ENCODE measurements at places on chromosomes 5 and 9.

DNA sequence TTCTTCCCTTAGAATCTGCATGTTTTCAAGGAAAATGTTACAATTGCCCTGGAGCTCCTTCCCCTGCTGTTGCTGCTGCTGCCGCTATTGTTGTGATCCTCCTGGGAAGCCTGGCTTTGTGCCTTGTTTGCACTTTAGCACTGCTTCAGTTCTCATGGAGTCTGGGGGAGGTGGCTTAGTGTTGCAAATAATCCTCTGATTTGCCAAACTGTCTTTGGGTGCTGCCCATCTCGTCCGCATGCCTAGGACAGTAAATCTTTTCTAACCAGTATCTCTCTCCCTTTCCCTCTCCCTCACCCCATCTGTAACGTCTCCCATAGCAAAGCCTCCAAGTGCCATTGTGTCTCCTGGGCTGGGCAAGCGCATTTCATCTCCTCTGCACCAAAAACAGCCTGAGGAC lies 30.3 kb downstream of the FAM240B start:
- DNase-seq, result peak; percentile 80

- DNase-seq, result no peak
These were observed 22.4 kb upstream of the THG1L start for GRCh38 chr5:157708866-157709265.

GRCh38 chr5:140565024-140565779 lies 574 bp downstream of the SLC35A4 start:
- no peak for DNase-seq

GRCh38 chr5:137145721-137146120 lies 353.4 kb downstream of the SPOCK1 start:
- DNase-seq, result no peak

DNA sequence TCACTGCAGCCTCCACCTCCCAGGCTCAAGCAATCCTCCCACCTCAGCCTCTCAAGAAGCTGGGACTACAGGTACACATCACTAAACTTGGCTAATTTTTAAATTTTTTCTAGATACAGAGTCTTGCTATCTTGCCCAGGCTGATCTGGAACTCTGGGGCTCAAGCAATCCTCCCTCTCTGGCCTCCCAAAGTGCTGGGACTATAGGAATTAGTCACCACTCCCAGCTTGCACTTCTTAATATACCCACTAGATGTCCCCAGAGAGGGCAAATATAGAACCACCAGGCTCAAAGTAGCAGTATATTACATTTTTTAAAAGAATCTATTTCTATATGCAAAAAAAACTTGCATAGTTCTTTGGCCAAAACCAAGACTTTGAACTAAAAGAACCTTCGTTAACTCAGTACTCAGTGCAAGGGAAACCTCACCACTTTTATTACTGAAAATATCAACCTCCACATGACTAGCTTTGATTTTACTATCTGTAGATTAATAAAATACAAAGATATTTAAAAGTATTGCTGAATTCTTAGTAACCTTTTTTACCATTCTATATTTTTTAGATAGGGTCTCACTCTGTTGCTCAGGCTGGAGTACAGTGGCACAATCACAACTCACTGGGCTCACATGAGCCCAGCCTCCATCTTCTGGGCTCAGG lies 25.8 kb upstream of the HSD17B3 start:
- no peak for DNase-seq

DNA sequence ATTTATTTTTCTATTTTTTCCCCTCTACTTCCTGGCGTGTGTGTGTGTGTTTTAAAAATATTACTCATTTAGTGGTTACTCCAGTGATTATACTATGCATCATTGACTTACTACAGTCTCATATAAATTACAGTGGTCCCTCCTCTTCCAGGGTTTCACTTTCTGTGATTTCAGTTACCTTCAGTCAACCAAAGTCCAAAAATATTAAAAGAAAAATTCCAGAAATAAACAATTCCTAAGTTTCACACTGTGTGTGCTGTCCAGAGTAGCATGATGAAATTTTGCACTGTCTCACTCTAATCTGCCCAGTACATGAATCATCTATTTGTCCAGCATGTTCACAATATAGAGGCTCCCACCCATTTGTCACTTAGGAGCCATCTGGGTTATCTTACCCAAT lies 47.4 kb upstream of the CCDC112 start:
- DNase-seq, result no peak

GRCh38 chr9:121708768-121709488 lies 57.5 kb downstream of the DAB2IP start:
- peak; percentile 67 for DNase-seq

- DNase-seq, result no peak
These were observed 165.5 kb downstream of the C9orf50 start for GRCh38 chr9:129455151-129455995.

- DNase-seq, result no peak
These were observed 13.0 kb upstream of the SETX start for GRCh38 chr9:132367613-132368313.

GRCh38 chr5:118902656-118903438 lies 85.5 kb downstream of the DTWD2 start:
- DNase-seq, result no peak

GRCh38 chr9:34986540-34987047 lies 3.0 kb upstream of the DNAJB5 start:
- peak; percentile 59 for DNase-seq

- DNase-seq, result no peak
These were observed 555.4 kb upstream of the CLINT1 start for GRCh38 chr5:158414333-158414762.

GRCh38 chr5:150765799-150766169 lies 7.0 kb upstream of the DCTN4 start:
- no peak for DNase-seq

DNA sequence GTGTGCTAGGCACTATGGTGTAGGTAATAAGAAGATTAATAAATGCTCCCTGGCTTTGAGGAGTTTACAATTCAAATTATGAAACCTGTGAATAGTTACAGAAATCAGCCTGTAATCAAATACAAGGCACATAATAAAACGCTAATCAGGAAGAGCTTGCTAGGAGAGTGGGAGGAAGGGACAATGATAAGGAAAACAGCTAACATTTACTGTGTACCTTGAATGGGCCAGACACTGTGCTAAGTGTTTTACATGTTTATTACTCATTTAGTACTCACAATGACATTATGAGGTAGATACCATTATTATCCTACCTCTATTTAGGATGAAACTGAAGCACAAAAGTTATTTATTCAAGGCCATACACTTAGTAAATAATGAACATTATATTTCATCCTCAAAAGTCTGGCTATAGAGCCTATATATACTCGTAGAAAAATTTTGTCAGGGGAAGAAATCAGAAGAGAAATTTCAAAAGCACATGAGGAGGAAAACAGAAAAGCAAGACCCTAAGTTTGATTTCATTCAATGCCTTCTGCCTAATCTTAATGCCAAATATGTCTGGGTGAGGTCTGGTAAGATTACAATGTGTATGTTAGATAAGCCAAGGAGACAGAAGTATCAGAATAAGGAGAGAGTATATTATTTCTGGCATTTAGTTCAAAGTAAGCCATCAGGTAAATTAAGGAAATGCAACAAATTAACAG lies 35.9 kb downstream of the AFF4 start:
- no peak for DNase-seq

DNA sequence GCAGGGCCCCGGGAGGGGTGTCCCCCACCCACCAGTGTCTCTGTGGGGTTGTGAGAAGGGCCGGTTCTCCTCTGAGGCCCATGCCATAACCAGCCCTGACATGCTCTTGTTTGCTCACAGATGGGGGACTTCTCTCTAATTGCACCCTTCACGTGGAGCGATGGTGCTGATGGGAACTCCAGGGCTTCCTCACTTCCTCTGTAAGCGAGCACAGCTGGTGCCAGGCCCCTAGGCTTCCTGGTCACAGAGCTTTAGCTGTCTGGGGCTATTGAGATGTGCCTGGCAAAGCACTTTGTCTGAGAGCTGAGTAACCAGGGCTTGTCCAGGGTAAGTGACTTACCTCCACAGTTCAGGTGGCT lies 36.4 kb downstream of the PHF2 start:
- DNase-seq, result no peak

- DNase-seq, result no peak
These were observed 36.6 kb downstream of the DMRT3 start for GRCh38 chr9:1013021-1013420.

DNA sequence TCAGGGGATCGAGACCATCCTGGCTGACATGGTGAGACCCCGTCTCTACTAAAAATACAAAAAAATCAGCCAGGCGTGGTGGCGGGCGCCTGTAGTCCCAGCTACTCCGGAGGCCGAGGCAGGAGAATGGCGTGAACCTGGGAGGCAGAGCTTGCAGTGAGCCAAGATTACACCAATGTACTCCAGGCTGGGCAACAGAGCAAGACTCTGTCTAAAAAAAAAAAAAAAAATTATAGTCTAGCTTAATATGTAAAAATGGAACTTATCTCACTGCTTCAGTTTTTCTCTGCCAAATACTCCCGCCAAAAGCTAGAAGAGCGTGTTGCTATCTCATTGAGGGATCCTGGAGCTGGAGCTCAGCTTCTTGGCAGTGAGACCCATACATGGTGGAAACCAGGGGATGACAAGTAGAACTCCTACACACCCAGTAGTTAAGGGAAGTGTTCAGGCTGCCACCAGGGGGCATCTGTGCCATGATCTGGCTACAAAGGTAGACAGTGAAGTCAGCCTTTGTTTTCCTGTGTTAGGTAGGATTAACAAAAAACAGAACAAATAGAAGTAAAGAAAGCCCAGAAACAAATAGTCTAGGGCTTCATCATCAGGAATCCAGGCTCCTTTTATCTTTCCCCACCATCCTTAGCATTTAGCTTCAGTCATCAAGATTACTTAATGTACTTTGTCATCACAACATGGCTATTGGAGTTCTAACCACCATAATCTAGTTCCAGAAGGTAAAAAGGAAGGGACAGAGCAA lies 33.6 kb upstream of the GLIPR2 start:
- DNase-seq, result peak; percentile 88

DNA sequence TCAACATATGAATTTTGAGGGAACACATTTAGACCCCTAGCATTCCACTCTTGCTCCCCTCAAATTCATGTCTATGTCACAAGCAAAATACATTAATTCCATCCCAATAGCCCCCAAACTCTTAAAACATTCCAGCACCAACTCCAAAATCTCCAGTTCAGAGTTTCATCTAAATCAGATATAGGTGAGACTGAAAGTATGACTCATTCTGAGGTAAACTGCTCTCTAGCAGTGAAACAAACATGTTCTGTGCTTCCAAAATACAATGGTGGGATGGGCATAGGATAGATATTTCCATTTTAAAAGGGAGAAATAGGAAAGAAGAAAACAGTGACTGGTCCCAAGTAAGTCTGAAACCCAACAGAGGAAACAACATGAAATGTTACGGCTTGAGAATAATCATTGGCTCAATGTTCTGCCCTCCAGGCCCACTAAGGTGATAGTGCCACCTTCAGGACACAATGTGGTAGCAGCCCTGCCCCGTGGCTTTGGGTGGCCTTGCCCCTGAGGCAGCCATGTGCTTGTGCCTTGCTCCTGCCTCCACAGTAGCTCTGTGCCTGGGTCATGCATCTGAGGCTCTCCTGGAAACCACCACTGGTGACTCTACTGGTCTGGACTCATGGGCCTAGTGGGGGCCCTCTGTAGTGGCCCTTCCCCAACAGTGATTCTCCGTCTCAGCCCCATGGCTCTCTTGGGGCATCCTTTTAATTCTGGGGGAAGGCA lies 36.4 kb upstream of the IPPK start:
- peak; percentile 79 for DNase-seq

GRCh38 chr9:137404961-137405567 lies 17.9 kb downstream of the EXD3 start:
- DNase-seq, result peak; percentile 23

GRCh38 chr5:27402828-27403227 lies 364.4 kb upstream of the CDH9 start:
- DNase-seq, result no peak

DNA sequence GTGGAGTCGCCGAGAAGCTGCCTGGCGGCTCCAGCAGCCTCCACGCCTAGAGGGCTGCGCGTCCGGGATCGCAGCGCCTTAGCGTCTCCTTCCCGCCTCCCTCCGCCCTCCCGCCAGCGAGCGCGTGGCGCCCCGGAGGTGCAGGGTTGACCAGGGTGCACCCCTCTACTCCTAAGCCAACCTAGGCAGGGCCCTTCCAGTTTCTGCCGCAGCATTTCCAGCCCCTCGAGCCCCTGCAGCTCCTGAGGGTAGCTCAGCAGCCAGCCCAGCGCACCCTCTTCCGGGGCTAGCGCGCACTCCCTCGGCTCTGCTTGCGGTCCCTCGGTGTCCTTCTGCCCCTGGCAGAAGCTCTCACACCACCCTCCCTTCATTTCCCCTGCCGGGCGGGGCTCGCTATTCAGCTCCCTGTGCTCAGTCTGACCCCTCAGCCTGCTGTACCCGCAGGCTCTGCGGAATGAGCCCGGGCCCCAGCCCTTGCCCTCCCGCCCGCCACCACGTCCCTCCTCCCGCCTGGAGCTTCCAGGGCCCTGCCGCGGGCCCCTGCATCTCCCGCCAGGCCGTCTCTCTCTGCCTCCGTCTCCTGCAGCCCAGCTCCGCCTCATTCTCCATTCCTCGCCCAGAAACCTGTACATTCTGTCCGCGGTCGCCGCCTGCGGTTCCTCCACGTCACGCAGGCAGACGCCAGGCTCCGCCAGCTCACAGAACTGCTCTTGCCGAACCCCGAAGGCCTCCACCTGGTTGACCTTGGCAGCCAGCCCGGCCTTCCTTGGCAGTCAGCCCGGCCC lies 61.8 kb downstream of the SPATA31C2 start:
- DNase-seq, result peak; percentile 79

GRCh38 chr9:136906266-136906665 lies 19.9 kb downstream of the TRAF2 start:
- DNase-seq, result no peak

- no peak for DNase-seq
These were observed 190.6 kb upstream of the MSX2 start for GRCh38 chr5:174533751-174534241.

DNA sequence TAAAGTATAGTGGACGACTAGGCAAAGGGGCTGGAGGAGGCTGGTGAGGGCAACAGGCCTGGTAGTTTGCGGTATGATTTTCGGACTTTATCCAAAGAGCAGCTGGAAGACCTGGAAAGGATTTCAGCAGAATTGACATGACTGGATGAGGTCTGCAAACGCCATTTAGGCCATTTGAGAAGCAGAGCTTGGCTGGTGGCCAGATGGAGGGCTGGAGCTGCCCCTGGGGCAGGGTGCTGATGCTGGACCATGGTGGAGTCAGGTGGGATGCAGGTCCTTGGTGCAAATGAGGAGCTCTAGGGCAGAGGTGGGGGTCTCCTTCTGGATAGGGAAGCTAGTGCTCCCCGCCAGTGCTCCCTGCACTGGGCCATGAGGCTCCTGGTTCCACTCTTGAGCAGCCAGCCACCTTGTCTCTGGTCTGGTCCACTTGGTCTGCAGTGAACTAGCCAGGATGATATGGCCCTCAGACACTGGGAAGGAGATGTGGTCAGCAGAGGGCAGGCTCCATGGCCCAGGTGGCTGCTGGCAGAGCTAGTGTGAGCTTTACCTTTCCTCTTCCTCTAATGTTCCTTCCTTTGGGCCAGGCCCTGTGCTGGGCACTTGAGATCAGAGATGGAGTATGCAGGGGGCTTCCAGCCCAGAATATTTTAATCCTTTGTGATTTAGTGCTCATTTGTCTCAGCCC lies 31.4 kb downstream of the COL27A1 start:
- no peak for DNase-seq
